ENCODE measurements at places on chromosomes 4 and X. TPM values are rescaled to one million over a fixed set of nuclear protein-coding genes. Genes with fewer than 3 reads are reported as not detected.

Gene SLC26A1
- 3.5 TPM for total RNA-seq

Gene TXK
- total RNA-seq = 1.2 TPM

Gene PSAPL1
- total RNA-seq = 0.45 TPM

Gene RRH
- not detected for total RNA-seq

Gene DGKK
- not detected for total RNA-seq

Gene IBSP
- not detected for total RNA-seq

Gene F11
- total RNA-seq = not detected

Gene UBA1
- 66.8 TPM for total RNA-seq

Gene HOPX
- total RNA-seq = not detected

Gene HPSE
- under 0.01 TPM for total RNA-seq

Gene SPATA4
- total RNA-seq = not detected

Gene ZFP92
- not detected for total RNA-seq

Gene DDX53
- not detected for total RNA-seq

GRCh38 chr4:68152411-68152810 lies 22.7 kb upstream of the TMPRSS11F start:
- no peak for DNase-seq

- DNase-seq = no peak
These were observed 79.3 kb upstream of the SHOX start for GRCh38 chrX:551306-551705.

GRCh38 chrX:154779261-154779660 lies 16.6 kb downstream of the DKC1 start:
- DNase-seq = no peak

DNA sequence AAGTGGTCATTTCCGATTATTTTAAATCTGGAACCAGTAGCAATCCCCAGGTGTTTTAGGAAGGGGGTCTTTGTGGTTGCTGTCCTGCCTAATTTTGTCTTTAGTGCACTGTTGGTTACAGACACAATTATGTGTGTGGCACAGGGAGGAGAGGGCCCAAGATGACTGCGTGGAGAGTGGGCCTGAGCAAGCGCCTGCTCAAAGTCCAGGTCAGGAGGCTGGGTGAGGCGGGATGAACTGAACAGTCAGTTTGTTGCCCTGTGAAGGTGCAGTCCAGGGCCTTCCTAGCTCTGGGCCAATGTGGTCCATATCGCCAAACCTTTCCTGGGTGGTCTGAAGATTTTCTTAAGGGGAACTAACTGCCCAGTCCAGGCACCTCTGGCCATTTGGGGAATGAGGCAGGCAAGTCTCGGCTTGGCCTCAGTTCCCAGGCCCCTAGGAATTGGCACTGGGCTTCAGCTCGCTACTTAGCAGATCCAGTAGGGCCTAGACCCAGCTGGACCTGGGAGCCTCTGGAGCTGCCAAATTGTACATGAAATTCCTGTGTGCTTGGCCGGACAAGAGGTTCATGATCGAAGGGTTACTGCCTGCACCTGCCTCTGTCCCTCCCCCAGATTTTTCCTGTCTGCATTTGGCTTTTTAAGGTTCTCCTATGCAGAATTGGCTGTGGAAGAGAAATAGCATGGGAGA lies 47.6 kb downstream of the ANAPC4 start:
- DNase-seq = no peak

DNA sequence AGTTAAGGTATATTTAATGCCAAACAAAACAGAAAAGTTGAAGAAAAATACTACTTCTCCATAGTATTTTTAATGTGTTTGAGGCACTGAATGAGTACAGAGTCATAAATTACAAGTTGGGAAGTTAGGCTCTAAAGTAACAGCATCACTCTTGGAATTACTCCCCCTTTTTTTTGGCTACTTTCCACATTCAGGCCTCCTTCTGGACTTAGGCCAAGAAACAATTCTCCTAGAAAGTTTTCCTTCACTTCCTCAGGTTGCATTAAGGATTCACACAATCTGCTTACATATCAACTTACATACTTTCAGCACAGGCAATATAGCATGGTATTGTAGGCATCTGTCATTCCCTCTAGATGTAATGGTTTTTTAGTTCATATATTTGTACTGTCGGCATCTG lies 52.1 kb downstream of the TMEM165 start:
- DNase-seq = peak; percentile 32

DNA sequence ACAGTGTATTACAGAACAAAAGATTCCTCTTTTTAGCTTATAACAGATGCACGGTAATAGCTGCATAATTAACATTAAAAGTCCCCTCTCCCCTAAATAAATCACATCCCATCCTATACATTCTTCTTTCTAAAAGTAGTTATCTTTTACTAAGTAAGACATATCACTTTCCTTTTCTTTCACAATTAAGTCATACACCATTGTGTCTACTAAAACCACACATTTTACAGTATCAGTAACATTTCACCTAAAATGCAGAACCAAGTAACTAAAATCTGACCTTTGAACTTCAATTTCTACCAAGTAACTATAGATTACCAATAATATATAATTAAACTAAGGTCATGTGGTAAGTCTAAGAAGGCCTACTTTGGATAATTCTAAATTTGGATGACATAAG lies 14.2 kb downstream of the DHX15 start:
- DNase-seq = no peak

GRCh38 chr4:87934157-87934704 lies 41.3 kb upstream of the SPP1 start:
- no peak for DNase-seq

DNA sequence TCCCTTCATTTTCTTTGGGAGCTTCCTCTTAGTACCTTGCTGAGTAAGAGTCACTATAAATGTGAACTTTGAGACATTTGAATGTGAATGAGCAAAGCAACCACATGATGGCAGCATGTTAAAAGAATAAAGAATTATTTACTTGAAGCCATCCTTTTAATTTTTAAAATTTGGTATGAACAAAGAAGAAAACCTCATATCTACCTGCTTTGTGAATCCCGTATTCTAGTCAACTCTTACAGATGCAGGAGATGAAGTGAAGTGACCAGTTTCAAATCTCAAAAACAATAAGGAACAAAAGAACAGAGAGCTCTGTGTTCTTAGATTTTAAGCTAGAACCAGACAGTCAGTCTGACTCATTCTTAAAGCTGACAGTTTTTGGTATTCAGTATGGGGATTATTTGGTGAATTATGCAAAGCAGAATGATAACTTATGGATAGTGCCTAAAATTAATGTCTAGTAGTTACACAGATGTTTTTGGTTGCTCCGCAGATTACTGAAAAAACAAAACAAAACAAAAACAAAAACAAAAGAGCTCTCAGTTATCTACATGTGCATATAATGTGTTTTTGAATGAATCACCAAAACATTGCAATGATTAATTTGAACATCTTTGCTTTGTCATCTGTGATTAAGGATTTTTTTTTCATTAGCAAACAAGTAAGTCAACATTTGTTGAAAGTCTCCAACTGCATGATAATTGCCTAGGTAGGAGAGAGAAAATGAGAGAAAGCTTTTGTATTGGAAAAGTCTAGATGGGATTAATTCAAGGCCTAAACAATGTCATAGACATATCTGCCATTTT lies 48.2 kb upstream of the H2AZ1 start:
- peak; percentile 38 for DNase-seq

DNA sequence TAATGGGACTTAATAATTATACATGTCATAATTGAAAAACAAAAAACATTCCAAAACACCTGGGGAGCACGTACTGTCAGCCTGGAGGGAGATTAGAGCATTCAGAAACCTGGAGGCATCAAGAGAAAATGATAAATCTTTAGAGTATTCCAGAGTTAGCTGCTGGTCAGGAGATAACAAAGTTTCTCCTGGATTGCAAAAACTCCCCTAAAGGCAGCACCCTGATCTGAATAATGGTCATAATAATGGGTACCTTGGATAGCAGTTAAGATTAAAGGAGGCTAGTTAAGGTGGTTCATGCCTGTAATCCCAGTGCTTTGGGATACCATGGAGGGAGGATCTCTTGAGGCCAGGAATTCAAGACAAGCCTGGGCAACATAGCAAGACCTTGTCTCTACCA lies 15.9 kb upstream of the RAB40A start:
- no peak for DNase-seq

- no peak for DNase-seq
These were observed 30.8 kb downstream of the CPLX1 start for GRCh38 chr4:794900-795725.

- peak; percentile 66 for DNase-seq
These were observed 16.4 kb upstream of the NKRF start for GRCh38 chrX:119622356-119623232.

- DNase-seq = no peak
These were observed 256.7 kb upstream of the GNPDA2 start for GRCh38 chr4:44983083-44983482.

DNA sequence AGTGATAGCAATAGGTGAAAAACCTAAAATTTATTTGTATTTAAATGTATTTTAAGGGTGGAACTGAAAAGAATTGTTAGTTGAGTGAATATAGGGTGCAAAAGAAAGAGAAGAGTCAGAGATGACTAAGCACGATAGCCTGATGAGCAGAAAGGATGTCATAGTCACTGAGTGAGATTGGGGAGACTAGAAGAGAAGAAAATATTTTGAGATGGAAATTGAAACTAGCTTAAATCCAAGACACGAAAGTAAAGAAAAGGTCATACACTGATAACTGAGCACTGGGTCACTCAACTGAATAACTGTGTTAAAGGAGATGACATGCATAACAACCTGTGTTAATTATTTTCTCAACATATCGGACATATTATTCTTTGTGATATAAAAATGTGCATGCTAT lies 55.5 kb downstream of the SPANXN4 start:
- DNase-seq = no peak

GRCh38 chrX:31349515-31349914 lies 277.7 kb upstream of the FTHL17 start:
- DNase-seq = no peak

GRCh38 chrX:13742397-13743176 lies 8.0 kb downstream of the OFD1 start:
- DNase-seq = no peak

- DNase-seq = peak; percentile 31
These were observed 34.1 kb downstream of the CNKSR2 start for GRCh38 chrX:21408307-21408706.

GRCh38 chr4:99156992-99157391 lies 12.9 kb upstream of the ADH4 start:
- DNase-seq = no peak
